ENCODE measurements at places on chromosomes 2 and 18. TPM values are rescaled to one million over a fixed set of nuclear protein-coding genes. Genes with fewer than 3 reads are reported as not detected.

PAIP2B gene
- polyA plus RNA-seq: 8.4 TPM

CCDC150 gene
- polyA plus RNA-seq: 6.1 TPM

SLC23A3 gene
- 0.35 TPM for polyA plus RNA-seq

SLC19A3 gene
- polyA plus RNA-seq: 8.4 TPM

LTBP1 gene
- polyA plus RNA-seq: 15.4 TPM

CFAP65 gene
- 0.45 TPM for polyA plus RNA-seq

MREG gene
- 7.5 TPM for polyA plus RNA-seq

LRP2 gene
- polyA plus RNA-seq: 2.5 TPM

CHRND gene
- polyA plus RNA-seq: 0.11 TPM

NPHP1 gene
- polyA plus RNA-seq: 0.74 TPM

INPP5D gene
- polyA plus RNA-seq: 6.0 TPM

Data from H1 (cell line).